ENCODE measurements at places on chromosomes 3 and 15.

- DNase-seq, result no peak
Measured at GRCh38 chr15:57235873-57236272, 140.4 kb upstream of the CGNL1 start.

GRCh38 chr3:169390271-169390670 lies 273.2 kb downstream of the MECOM start:
- DNase-seq, result no peak

DNA sequence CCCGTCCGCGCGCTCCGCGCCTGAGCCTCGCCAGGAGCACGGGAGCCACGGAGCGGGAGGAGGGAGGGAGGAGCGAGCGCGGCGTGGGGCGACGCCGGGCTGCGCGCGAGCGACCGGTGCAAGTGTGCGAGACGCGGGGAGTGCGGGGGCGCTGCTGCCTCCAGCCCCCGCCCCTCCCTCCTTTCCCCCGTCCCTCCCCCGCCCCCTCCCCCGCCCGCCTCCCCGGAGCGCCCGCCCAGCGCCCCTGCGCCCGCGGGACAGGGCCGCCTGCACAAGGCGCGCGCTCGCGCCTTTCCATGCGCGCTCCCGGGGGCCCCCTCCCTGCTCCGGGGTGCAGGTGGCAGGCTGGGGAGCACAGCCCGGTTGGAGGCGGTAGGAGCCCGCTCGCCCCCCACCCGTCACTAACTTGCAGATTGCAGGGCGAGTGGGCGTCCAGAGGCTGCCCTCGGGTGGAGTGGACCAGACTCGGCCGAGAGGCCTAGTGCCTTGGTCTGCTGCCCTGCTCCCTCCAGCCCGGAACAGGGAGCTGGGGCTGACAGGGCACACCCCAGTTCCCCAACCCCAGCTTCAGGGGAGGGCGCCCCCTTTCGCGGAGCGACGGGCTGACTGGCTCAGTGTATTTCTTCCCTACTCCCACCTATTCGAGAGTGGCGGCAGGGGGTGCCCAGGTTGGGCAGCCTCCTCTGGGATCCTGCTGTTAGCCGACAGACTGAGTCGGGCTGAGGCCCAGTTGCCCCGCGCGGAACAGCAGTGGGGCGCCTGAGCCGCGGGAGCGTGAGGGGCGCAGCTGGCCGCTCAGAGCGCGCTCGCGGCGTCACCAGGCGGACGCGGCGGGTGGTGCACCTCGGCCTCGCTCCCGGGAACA lies at the start of gene WNT7A:
Gene WNT7A, minus strand, starts transcription at position 126 of the 865 bp plus-strand sequence. CDS start 255 bp downstream, outside the sequence.
- peak; percentile 48 for DNase-seq

DNA sequence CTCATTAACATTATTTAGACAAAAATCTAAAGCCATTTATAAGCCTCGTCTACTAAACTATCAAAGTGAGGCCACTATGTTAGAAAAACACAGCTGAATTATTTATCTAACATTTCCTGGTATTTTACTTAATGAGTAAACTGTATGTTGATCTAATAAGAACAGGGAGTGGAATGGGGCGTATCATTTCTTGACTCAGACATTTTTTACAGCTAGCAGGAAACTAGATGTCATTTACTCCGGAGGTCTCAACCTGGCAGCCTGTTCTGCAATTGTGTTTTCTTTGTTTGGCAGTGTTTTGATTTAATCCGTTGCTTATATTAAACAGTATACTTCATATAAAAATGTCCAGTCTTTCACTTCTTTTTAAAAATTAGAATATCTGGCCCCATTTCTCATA lies 79.1 kb upstream of the ABI3BP start:
- DNase-seq, result no peak

DNA sequence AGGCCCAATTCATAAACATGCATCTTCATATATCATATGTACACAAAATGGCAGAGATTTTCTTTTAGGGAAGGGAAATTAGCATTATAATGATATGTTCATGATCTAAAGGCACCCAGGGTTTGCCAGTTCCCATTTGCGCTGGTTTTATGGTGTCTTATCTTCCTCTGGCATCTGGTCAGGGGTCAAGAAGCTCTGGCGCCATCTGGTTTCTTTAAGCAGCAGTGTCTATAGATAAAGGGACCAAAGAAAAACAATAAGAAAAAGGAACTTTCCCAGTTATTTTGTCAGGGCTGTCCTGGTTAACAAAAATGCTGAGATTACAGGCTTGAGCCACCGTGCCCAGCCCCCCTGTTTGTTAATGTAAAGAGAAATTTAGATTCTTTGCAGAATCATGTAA lies 3.3 kb upstream of the DCP1A start:
- DNase-seq, result no peak

DNA sequence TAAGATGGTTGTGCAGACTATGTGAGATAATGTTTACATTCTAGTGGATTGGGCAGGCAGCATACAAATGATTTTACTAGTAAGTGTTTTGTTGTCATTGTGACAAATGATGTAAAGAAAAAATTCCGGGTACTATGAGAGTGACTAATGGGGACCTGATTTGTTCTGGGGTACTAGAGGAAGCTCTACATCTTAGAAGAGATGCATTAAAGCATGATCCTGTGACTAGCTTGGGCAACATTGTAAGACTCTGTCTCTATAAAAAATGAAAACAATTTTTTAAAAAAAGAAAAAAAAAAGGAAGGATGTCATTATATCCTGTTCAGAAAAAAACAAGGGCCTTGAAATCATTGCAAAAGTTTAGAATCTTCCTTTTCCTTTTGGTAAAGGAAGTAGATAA lies 58.1 kb upstream of the MYRIP start:
- DNase-seq, result no peak

DNA sequence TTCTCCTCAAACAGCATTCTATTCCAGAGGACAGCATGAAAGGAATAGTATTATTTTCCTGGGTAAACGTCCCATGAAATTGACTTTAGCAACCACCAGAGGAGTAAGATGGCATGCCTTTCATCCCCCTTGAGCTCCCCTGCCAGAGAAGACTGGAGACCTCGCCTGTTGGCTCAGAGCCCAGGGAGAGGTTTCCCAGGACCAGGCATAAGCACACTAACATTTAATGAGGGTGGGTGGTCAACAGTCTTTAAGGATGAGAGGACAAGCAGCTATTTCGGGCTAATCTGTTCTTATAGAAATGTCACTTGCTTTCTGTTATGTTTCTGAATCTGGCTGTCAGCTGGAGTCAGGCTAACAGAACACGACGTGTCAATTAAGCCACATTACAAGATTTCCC lies 390.5 kb downstream of the GABRG3 start:
- DNase-seq, result no peak

DNA sequence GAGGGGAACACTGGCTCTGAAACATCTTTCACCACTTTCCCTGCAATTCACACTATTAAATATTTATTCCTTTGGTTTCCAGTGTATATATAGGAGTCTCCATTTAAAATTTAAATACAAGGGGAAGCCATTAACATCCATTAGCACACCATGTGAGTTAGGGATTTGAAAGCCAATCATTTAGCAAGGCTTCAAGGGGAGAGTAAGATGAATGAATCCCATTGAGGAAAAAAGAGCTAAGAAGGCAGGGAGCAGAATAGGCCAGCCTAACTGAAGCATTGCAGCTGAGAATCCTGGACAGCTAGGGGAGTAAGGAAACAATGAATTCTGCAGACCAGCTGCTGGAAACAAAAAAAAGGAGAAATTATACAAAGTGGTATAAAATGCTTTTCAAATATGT lies 426.1 kb downstream of the IL5RA start:
- no peak for DNase-seq

DNA sequence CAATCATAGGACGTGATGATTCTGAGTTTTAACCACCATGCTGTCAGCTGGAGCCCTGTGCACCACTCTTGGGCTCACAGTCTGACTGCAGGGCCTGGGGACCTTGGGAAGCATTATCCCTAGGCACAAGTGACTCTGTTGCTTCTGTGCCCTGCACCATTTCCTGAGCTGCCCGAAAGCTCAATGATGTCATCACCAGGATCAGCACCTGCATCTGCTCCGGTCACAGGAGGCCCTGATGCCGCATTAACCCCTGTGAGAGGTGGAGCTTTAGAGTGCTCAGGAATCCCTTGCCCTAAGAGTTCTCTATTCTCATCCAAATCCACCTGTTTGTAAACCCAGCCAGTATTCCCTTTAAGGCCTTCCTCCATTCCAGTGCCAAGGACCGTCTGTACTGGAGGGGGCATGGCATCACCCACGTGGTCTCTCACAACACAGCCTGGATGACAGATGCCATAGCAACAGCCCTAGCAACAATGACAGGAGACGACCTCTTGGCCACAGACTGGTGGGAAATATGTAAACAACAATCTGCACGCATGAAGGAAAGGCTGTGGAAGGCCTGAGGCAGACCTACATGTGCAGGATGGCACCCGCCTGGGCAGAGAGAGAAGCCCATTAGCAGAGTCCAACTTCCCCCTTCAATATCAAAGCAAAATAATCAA lies 37.9 kb downstream of the NTRK3 start:
- no peak for DNase-seq

All from putamen (tissue), 1 donor.